Pancreas (tissue), 10 donors: ENCODE measurements at places on chromosomes 2 and 18. TPM values are rescaled to one million over a fixed set of nuclear protein-coding genes. Genes with fewer than 3 reads are reported as not detected.

GRCh38 chr2:726169-726568 lies 49.0 kb upstream of the TMEM18 start:
- DNase-seq, result no peak

The VWC2L gene
- total RNA-seq, result not detected

The DSG1 gene
- not detected for total RNA-seq

- DNase-seq, result no peak
These were observed 128.2 kb upstream of the TWIST2 start for GRCh38 chr2:238719641-238720040.

GRCh38 chr18:46672062-46672970 lies 15.3 kb upstream of the LOXHD1 start:
- DNase-seq, result no peak

DNA sequence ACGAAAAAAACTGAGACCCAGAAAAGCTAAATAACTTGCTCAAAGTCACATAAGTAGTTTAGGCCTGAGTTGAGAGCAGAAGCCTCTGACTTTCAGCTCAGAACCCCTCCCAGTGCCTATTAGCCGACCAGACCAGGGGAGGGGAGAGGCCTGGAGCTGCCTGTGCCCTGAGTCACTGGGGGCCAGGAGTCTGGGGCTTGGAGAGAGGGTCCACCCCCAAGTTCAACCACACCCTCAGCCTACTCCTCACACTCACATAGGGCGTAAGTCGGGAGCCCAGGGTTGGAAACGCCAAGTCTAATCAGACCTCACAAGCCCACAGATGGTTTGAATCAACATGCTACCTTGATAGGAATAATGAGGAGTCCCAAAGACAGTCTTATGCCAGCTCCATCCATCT lies 12.6 kb upstream of the PKDCC start:
- DNase-seq, result no peak

DNA sequence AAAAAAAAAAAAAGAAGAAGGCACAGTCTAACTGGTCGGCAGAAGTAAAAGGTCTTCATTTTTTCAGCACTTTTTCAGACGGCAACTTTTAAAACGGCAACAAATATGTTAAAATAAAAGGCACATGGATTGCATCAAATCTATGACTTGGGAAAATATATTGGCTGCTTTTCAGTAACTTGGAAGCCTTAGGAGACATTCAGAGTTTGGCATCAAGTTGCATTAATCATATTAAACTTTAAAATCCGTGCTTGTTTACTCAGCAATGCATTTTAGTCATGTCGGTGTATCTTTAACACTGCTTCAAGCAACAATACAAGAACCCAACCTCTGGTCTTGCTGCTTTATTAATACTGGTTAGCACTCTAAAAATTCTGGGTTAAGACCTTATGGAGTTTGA lies 111.1 kb downstream of the MEP1B start:
- DNase-seq, result no peak

DNA sequence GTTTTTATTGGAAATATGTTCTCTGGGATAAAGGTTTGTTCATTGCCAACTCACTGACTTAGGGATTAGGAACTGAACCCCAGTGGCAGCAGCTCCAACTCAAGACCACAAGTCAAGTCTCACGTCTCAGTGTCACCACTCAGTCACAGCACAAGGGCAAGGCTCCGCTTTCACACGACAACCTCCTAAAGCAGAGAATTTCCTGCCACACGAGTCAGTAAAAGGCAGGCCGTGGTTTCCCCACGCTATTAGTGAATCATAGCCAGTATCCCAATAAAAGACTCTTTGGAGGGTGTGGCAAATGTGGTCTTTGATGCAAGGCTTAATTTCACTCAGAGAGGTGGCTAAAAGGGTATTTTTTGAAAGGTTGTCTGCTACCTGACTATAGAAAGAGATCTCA lies 57.6 kb downstream of the PIEZO2 start:
- DNase-seq, result no peak

The AFF3 gene
- 0.60 TPM for total RNA-seq

The SCYGR4 gene
- not detected for total RNA-seq

The AQP12B gene
- total RNA-seq, result 212 TPM

DNA sequence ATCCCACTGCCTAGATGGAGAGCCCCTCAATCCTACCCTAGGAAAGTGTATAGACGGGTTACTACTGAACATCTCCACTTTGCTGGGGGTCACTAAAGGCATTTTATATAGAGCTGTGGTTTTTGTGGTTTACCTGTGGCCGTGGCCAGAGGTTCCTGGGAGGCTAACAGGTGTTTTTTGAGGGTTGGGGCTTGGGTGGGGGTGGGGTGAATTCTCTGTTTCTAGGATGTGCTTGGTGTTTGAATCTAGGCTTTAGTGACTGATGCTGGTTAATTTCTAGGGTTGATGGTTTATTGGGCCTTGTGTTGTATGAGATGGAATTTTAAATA lies 7.7 kb downstream of the HOXD8 start:
- DNase-seq, result no peak

DNA sequence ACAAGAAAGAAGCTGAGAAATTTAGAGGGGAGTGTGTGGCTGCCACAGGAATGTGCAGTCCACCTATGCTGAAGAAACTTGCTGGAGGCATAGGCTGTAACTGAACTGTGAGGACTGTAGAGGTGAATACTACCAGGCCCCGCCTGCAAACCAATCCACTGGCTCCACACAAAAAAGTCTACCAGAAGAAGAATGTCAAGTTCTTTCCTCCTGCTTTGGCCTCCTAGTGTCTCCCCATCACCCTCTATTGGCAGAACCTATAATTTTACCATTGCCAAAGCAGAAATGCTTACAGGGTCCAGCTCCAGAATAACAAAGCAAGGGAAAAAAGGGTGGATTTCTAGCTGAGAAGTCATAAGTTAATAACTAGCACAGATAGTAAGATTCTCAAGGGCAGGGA lies 5.9 kb upstream of the ATP5MC3 start:
- DNase-seq, result no peak

DNA sequence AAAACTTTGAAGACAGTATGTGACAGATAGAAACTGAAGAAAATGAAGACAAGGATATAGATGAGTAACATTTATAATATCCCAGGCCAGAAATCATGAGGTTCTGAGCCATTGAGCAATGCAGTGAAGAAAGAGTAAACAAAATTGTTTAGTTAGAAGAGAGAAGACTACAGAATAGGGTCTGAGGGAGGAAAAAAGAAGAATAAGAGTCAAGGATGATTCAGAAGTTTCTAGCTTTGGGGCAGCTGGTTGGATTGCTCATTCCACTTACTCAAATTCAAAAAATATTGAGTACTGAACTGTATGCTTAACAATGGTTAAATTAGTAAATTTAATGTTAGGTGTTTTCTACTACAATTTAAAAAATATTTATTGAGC lies 155.0 kb upstream of the OTX1 start:
- no peak for DNase-seq

The TAF1B gene
- 5.9 TPM for total RNA-seq

DNA sequence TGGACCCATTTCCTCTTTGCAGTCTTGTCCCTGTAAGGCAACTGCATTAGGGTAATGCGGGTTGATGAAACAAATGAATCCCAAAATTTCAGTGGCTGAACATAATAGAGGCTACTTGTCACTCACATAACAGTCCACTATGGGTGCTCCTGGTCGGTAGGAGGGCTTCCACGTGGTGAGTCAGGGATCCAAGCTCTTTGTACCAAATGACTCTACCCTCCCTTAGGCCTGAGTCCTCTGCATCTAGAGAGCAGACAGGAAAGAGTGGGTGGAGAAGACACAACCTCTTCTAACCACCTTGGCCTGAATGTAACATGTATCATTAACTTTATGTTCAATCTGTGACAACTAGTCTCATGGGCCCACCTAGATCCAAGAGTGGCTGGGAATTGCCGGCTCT lies 86.2 kb upstream of the HAAO start:
- DNase-seq, result no peak
